ENCODE measurements at places on chromosomes 13 and 19.

DNA sequence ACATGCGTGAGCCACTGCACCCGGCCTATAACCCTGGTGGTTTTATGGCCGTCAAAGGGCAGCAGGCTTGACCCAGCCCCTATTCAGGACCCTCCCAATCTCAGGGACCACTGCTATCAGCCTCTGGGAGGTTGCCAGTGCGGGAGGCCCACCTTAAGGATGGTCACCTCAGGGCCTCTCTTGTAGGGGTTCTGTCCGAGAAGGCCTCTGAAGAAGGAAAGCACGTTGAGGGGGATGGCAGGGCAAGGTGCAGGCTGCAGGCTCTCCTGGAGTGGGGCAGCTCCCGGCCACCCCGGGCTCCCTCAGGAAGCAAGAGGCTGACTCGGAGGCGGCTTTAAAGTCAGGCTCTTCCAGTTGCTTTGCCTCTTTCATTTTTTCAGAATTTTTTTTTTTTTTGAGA lies 6.0 kb upstream of the GRTP1 start:
- no peak for DNase-seq

- no peak for DNase-seq
Measured at GRCh38 chr13:91896547-91896946, 498.1 kb downstream of the GPC5 start.

- DNase-seq = peak; percentile 87
Measured at GRCh38 chr19:43774103-43774939, 6.5 kb downstream of the KCNN4 start.

GRCh38 chr13:97313551-97314260 lies 91.6 kb downstream of the MBNL2 start:
- DNase-seq = no peak

DNA sequence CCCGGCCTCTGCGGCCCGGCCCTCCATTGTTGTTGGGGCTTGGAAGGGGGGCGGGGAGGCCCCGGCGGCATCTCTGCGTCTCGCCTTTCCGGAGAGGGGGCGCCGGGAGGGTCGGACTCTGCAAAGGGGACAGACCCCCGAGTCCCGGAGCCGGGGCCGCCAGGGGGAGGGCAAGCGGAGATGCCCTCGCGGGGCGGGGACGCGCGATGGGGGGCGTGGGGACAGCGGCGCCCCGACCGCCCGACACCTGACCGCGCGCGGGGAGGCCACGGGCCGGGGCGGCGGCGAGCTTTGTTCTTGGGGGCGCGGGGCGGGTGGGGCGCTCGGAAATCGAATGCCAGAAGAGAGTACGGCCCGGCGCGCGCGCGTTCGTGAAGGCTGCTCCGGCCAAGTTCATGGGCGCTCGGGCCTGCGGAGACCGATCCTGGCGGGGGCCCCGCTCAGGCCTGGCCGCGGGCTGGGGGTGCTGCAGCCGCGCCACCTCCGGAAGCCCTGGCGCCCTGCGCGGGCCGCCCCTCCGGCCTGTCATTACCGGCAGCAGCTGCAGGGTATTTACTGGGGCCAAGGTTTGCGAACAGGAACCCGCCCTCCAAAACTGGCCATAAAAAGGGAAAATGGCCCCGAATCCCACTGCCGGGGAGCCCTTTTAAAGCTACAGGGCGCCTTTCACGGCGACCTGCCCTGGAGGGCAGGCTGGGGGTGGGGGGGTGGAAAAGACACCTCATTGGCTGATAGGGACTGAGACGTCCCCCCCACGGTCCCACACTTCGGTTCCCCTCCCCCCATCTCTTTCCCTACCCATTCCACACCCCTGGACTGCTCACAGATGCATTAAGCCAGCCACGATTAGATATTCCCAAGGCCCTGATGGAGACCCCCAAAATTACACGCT lies 11.1 kb upstream of the NANOS3 start:
- no peak for DNase-seq

DNA sequence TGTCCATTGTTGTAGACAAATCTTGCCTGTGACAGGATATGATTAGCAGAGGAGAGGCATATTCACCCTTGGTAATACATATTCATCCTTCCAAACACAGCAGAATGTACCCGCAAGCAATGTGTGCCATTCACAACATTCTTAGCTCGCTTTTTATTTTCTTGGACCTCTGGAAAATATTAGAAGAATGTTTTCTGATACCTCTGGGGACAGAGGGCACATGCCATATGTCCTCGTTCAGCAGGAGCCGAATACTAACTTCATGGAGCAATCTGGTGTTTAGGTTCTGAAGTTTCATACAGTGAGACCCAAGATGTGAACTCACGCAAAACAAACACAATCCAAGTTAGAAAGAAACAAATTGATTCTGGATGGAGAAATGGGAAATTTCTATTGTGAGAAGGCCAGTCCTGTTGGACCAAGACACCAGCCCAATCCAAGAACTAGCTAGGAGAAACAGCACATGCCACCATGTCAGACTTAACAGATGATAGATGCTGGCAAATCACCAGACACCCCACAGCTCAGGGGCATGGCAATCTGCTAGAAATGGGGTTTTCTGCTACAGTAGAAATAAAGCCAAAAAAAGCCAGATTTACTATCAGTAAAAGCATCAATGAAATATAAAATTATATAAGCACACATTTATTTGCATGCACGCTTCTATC lies 297.4 kb downstream of the DCLK1 start:
- DNase-seq = no peak

DNA sequence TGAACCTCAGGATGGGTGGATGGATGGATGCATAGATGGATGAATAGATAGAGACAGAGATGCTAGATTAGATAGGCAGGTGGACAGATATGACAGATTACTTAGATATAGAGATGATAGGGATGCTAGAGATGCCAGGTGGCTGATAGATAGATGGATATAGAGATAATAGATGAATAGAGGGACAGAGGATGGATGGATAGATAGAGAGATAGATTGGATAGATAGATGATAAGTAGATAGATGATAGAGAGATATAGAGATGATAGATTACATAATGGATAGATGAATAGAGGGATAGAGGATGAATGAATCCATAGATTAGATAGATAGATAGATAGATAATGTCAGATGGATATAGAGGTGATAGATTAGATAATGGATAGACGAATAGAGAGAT lies 88.4 kb upstream of the TM9SF2 start:
- DNase-seq = no peak

GRCh38 chr19:53002479-53002878 lies 11.2 kb upstream of the ERVV-1 start:
- no peak for DNase-seq

DNA sequence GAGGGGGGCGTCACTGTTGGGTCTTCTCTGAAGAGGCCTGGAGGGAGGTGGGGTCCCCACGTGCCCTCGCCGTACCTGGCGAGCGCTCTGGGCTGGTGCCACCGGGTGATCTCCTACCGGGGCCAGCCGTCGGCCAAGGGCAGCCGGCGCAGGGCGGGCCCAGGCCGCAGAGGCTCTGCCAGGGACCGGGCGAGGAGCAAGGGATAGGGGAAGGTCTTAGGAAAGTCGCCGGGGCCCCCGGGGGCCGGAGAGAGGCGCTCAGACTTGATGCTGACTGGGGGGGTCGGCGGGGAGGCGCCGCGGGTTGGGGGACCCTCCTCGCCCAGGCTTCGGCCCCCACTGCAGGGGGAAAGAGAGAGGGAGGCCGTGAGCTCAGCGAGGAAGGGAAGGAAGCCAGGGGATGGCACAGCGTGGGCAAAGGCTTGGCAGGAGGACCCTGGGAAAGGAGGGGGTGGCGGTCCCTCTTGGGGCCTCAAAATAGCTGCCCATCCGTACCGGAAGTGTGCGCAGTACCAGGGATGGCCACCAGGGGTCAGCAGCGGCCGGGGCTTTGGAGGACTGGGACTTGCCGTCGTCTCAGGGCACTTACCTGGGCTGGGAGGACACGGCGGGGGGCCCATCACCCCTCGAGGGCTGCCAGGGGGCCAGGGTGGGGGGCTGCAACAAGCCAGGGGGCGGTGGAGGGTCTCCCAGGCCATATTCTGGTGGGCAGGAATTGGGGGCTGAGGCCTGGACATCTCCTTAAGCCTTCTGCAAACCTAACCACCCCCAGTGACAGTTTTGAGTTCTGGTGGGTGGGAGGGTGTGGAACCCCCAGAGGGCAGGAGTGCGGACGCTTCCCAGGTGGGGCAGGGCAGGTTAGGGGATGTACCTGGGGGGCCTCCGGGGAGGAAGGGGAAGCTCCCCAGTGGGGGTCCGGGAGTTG lies 7.7 kb upstream of the TMEM161A start:
- peak; percentile 90 for DNase-seq

DNA sequence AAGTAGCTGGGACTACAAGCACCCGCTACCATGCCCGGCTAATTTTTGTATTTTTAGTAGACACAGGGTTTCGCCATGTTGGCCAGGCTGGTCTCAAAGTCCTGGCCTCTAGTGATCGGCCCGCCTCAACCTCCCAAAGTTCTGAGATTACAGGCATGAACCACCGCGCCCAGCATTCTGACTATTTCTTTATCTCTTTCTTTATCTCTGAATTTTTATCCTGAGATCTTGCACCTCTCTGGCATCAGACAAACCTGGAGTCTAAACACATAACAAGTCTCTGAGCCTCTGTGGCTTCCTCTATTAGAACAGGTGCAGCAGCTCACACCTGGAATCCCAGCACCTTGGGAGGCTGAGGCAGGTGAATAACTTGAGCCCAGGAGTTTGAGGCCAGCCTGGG lies 28.5 kb downstream of the ARHGEF18 start:
- DNase-seq = no peak

GRCh38 chr19:46927893-46928292 lies 67.1 kb downstream of the ARHGAP35 start:
- DNase-seq = no peak

- DNase-seq = no peak
Measured at GRCh38 chr13:99867535-99868257, 103.9 kb downstream of the ZIC5 start.

DNA sequence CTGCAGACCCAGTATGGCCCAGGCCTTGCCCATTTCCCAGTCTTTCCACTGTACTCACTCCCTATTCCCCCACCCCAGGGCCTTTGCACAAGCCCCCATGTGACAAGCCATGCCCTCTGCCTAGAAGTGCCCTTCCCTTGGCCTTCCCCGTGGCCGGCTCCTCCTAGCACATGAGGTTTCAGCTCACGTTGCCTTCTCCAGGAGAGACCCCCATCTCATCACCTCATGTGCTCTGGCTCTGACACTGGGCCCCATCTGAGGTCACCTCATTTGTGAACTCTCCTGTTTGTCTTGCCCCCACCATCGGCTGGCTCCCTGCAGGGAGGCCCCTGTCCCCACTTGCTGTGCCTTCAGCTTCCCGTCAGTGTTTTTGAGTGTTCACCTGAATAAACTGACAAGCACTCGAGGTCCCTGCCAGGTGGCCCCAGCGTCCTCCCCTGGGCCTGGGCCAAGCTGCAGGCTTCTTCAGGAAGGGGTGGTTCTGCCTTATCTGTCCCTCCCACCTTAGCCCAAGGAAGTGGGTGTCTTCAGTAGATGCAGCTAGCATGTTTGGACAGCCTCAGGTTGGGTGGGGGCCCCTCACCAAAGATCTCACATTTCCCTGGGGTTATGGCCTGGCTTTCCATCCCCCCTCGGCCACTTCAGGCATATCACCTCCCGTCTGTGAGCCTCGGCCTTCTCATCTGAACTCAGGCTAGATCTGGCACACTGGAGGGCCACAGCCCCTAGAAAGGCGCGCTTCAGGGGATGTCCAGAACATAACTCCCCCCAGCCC lies 3.8 kb upstream of the SLC25A42 start:
- no peak for DNase-seq

DNA sequence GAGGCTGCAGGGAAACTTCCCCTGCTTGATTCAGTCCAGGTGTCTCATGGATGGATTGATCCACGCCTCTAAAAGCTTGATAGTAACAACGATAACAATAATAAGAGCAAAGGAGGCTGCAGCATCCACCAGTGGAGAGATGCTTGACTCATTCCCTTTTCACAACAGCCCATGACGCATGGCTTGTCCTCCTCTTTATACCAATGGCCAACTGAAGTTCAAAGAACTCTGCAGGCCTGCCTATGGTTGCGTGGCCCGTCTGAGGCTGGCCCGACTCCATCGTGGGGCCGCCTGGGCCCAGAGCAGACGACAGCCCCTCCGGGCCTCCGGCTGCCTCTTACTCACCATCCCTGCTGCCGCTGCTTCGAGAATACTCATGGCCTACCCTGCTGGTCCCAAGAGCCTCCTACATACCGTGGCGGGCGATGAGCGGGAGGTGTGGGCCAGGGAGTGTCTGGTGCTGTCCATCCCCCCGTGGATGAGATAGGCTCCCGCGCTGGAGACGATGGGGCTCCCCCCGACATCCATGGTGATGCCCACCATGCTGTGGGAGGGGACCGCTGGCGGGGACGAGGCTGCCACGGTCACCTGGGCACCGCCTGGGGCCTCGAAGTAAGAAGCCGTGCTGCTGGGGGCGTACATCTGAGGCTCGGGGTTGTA lies 61.8 kb upstream of the RANBP3 start:
- DNase-seq = no peak

GRCh38 chr19:7258840-7259395 lies 35.3 kb downstream of the INSR start:
- DNase-seq = no peak

GRCh38 chr13:31000889-31001288 lies 68.4 kb downstream of the TEX26 start:
- DNase-seq = no peak

DNA sequence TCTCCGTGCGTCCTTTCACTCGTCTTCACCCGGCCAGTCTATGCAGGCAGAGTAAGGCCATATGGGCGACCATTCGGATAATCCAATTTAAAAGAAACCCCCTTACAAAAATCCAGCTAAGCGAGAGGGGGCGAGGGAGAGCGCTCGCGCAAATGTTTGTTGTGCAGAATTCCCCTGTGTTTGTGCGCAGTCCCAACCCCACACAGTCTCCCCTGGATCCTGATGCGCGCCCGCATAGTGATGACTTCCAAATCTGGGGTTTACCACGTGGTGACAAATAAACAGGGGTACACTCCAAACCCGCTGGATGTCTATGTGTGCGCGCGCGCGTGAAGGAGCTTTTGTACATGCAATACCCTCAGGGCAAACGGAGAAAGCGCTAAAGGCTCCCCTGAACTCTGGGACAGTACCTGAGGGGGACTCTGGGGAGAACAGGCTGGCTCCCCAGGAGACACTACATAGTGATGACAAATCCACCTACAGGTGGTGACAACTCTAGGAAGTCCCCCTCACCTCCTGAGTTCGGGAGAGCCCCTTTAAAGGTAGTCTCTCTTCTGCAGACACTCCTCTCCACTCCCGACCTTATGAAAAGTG lies 8.5 kb downstream of the SOX21 start:
- DNase-seq = no peak

DNA sequence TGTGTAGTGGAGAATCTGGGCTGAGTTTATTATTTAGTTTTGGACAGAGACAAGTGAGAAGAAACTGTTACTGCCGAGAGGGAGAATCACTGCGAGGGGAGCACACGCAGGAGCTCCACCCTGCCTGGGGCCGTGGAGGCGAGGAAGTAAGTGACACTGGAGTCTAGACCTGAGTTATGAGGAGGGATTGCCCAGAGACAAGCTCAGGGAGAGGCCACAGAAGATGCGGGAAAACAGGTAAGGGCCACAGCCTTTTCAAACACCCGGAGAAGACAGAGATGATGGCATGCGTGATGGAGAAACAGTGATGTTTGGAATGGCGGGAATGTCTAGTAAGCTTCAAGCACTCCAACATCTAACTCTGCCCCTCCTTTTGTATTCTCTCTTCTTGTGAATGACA lies 84.1 kb downstream of the TNFSF11 start:
- DNase-seq = no peak

Data from glutamatergic neuron (in vitro differentiated cells).